ENCODE measurements at places on chromosomes 4 and X.

DNA sequence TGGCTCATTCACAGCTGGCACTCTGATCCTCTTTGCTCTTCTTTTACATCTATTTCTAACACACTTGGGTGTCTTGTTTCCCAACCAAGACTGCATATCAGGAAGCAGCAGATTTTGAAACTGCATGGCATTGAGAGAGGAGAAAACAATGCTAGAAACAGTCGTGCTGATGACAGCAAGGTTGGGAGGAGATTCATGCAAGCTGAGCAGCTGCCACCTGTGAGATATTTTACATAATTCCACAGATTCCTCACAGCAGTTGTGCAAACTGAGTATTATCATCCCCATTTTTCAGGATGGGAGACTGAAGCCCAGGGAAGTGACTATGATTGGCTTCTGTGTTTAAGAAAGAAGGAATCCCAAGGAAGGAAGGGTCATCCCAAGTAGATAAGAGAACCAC, 105.0 kb downstream of the SLC2A9 start:
- DNase-seq = no peak

- no peak for DNase-seq
Measured at GRCh38 chr4:37535872-37536271, 150.3 kb downstream of the RELL1 start.

- no peak for DNase-seq
Measured at GRCh38 chr4:154877110-154877760, 96.2 kb downstream of the RBM46 start.

- no peak for DNase-seq
Measured at GRCh38 chrX:148416931-148417330, 83.5 kb upstream of the AFF2 start.

DNA sequence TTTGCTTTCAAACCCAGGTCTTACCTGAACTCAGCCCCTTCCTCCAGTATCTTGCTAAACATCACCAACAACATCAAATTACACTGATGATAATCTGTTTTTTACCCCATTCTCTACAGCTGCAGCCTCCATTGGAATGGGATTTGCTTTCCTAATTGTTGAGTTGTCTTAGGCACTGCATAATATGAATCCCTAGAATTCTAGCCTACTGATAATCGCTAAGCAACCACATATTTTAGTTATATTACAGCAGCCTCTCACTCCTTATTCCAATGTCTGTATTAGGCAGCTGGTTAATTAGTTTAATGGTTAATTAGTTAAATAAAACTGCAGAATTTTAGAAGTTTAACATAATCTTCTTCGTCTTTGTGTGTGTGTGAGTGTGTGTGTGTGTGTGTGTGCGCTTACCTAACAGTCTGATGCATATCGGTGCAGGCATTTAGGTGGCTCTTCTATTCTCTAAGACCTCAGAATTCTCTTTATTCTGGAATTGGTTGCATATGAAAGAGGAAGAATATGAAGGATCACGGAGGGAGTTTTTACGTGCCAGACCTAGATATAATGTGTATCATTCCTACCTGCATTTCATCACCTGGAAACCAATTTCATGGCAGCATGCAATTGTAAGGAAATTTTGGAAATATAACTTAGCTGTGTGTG, 5.3 kb upstream of the COMMD8 start:
- DNase-seq = no peak

DNA sequence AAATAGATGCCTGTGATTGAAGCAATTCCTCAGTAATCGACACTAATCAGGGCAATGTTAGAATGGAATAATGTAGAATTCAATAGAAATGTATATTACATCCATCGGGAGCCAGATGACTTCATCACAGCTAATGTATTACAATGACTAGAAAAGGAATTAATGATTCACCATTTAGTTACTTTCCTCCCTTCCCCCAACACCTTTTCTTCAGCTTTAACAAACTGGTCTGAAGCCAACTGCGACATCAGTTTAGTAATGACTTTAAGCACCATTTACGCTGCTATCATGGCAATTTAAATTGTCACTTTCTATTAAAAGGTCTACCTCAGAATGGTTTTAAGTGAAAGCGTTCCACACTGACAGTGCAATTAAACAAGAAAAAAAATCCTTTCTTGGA, 45.1 kb downstream of the SUPT20HL2 start:
- no peak for DNase-seq

DNA sequence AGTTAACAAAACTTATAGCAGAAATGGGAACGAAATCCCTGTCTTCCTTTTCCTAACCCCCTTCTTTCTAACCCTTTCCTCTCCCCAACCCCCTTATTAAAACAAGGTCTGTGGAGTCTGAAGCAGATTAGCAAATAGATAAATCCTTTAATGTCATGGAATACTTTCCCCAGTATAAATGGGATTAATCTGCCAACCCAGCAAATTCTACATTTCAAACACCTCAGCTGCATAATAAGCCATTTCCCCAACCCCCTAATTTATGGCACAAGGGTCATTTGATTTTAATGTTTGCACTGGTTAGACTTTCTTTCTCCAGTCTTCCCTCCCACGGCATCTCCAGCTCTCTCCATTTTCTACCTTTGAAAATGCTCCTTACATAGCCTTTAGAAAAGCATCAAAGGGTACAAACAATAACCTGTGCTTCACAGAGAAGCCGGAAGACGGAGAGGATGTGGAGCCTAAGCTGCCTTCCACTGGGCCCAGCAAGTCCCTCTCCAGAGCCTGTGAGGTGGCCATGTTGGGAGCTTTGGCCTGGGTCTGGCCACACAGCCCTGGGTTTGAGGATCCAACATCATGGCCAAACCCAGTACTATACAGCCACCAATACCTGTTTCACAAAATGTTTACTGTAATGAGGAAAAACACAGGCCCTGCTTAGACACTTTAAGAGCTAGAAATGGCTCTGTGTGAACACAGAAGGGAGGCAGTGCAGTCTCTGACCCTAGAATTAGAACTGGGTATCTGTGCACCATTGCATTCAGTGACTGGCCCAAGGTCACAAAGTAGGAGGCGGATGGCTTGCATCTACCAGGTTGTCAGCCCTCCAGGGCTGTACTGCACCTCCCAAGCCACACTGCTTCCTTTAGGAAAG, 56.9 kb upstream of the SPRY1 start:
- no peak for DNase-seq

DNA sequence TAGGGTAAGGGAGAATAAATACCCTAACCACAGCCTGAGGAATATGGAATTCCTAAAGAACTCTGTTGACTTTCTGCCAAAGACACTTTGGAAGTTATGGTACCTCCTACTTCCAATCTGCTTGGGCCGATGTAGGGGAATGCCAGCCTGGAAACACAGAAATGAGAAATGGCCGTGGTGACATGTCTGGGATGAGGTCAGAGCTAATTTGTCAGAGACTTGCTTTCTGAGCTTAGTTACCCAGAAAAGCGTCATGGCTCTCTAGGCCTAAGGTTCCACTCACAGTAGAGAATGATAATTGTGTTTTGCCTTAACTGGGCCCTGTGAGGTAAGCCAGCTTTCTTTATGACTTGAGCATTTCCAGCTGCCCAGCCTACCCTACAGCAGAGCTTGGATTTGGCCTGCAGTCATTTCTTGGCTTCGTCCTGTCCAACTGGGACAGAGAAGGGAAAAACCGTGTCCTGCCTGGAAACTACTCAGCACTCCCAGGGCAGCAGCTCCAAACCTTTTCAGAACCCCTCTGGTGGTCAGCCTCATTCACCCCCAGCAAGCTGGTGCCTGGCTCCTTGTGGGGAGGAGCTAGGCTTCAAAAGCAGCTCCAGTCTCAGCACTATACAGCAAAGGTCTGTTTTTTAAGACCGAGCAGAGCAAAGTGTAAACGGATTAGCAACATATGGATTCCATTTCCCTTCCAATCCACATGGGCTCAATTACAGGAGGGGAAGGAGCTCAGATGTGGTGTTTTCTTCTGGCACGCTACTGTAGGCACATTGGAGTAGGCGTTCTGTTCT, 92.3 kb downstream of the RLIM start:
- no peak for DNase-seq

DNA sequence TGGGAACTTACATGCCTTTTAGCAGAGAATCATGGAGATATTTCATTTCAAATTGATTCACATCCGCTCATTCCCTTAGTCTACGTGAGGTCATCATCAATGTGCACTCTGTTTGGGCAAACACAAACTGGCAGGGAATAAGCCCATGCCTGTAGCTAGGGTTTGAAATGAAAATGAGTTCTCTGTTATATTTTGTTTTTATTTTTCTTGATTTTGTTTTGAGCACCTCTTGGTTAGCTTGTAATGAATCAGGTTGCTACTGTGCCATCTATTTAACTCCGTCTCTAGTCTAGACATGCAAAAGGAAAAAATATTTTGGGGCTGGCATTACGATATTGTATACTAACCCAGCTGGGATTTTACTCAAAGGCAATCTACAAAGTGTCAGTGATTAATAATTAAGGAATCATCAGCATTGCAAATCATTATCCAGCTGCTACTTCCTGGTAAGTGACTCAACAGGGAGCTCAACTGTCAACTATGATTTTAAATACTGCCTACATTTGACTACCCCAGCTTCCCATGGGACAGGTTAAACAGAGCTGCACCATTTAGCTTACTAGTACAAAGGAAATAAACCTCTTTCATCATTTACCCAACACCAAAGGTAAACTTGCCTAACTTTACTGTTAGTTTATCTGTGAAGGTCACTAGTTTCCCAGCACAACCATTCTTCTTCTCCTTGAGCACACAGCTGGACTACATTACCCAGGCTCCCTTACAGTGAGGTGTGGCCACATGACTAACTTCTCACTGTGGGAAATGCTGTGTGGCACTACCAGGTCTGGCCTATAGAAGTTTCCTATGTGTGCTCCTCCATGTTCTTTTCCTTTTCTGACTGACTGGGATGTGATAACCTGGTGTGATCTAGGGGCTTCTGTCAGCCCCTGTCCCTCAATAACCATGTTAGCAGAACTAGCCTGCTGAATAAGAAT, 21.2 kb upstream of the TRPC5OS start:
- DNase-seq = no peak

- DNase-seq = no peak
Measured at GRCh38 chr4:10020871-10021652, at the start of gene SLC2A9. Gene SLC2A9, minus strand, starts transcription at chr4:10021497. Its CDS starts 68 bp downstream, at chr4:10021429.

- no peak for DNase-seq
Measured at GRCh38 chr4:155974996-155975395, 21.3 kb upstream of the CTSO start.

GRCh38 chr4:3697033-3697432, 69.2 kb upstream of the ADRA2C start:
- DNase-seq = no peak

DNA sequence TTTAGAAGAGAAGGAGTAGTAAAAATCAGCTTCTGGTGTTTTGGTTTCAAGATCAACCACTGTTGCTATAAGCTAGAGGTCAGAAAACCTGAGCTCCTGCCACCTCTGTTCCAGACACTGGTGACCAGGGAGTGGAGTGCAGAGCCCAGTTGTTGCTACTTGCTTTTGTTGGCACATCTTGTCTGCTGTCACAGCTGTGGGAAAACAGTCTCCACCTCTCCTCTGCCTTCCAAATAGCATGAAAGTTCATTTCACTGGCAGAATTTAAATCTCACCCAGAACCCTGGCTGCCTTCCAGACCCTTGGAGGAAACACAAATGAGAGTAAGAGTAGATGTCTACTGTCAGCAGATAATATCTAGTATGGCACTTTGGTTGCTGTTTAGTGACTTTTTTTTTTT, 297.5 kb upstream of the KLF3 start:
- peak; percentile 84 for DNase-seq

DNA sequence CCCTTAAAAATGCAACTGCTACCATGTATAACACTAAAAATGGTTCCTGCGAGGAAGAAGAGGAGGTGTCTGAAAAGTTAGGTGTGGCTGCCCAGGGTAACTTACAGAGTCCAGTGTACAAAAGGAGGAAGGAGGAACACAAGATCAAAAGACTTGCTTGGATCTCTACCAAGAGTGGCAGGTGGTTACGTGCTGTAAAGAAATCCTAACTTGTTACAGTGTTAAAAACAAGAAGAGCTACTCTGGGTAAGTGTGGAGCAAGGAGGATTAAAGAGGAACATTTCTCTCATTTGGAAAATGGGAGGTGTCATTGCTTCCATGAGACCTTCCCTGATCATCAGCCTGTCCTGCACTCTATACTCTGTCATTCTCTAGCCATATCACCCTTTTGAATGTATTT, 242.0 kb downstream of the PTTG2 start:
- no peak for DNase-seq

DNA sequence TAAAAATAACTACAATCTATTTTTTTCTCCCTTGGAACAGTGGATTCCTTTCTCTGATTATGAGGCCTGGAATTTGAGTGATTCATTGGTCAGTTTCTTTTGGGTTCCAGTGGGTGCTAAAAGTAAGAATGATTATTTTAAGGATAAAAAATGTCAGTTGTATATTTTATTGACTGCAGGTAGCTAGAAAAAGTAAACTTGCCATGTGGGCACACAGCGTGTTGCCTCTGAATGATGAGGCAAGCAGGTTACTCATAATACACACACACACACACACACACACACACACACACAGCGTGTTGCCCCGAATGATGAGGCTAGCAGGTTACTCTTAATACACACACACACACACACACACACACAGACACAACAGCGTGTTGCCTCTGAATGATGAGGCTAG, 13.8 kb downstream of the GALNT7 start:
- no peak for DNase-seq

- no peak for DNase-seq
Measured at GRCh38 chrX:19548934-19549333, 33.6 kb upstream of the MAP3K15 start.

GRCh38 chr4:115763051-115763450, 649.6 kb upstream of the NDST4 start:
- no peak for DNase-seq

DNA sequence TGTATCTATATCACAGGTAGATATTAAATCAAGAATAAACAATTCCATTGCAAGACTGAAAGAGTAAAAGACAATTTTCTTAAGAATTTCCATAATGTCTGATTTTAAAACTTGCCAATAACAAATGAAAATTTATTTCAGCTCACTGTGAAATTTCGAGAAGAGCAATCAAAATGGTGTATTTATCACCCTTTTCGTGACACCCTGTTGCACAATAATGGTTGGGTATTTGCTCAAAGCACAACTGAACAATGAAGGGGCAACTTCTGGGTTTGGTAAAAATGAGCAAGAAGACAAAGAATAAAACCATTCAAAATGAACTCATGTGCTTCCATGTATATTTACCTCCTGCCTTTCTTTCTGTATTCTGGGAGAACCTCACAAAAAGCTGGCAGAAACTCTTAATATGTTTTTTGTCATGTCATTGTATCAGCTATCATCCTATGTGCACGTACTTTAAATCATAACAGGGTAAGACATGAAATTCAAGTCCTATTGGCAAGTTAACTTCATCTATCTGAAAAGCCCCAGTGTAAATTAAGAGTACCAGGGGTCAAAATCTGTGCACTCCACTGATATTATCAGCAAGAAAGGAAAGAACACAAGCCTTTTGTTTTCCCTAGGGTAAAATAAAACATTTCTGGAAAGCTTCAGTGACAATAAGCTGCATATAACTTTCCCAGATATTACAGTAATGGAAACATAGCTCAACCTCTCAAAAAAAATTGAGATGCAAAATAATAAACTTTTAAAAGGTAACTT, 126.9 kb upstream of the CBR4 start:
- DNase-seq = no peak
